ENCODE measurements at places on chromosomes 7 and 10.

GRCh38 chr7:38351601-38352000 lies 78.2 kb upstream of the TARP start:
- DNase-seq: no peak

DNA sequence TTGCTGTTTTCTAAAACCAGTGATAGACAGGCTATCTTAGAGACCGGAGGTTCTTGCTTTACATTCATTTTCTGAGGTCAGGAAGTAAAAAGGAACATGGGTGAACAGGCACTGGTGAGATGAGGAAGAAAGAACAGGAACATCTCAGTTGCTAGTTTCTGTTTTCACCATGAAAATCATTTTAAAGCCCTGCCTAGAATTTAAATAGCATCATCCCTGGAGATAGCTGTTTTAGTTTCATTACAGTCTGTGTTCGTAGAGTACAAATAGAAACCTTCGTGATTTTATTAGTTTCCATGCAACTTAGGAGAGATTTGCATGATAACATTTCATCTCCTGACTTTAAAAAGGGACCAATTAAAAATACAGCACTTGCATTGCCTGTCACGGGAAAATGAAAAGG lies 14.7 kb downstream of the KCNMA1 start:
- DNase-seq: no peak

GRCh38 chr10:132533571-132534260 lies 3.9 kb upstream of the INPP5A start:
- no peak for DNase-seq

- no peak for DNase-seq
Observed at GRCh38 chr7:36659638-36660341, 64.5 kb downstream of the AOAH start.

DNA sequence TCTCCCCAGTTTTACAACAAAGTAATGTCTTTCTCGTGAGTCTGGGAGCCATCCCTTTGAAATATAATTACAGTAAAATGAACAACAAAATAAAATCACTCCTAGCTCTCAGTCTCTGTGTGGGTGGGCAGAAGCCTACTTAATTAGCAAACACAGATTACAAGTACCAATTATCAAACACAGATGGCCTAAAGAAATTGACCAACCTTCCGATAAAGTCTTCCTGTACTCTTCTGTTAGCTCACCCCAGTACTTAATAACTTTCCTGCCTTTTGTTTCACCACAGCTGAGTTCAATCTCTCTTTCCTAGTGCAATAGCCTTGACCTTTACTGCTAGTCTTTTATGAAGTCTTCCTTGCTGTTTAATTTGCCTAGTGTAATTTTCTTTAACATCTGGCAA lies 719.2 kb upstream of the MBL2 start:
- no peak for DNase-seq

- DNase-seq: no peak
Observed at GRCh38 chr10:79044846-79045245, 23.9 kb upstream of the ZMIZ1 start.

DNA sequence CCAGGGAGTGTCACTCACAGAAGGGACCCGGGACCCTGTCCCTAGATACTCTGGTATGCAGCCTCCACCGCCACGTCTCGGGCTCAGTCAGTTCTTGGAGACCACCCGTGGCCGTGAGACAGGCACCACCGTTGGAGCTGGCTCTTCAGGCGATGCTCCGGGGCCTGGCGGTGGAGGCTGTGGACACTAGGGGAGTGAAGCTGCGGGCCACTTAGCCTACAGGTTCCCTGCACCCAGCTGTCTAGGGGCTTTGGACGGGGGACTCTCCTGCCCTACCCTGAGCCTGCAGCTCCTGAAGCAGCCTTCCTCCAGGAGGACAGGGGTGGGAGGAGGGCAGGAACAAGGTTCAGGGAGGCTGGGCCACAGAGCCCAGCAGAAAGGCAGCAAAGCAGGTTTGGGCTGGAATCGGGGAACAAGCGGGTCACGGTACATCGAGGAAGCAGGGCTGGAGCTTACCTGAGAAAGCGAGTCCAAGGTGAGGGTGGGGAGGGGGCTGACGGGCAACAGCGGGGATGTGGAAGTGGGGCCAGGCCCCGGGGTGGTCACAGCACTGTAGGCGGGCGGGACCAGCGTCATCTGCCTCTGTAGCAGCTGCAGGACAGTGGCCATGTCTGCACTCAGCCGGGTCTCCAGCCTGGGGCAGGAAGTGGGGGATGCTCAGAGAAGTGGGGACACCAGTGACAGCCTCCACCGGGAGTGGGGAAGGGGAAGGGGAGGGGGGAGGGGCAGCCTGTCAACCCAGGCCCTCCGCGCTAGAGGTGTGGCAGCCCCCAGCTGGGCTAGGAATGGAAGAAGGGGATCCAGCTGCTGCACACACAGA lies 31.5 kb downstream of the KCNH2 start:
- no peak for DNase-seq

Data from stimulated activated CD8-positive, alpha-beta memory T cell treated with anti-CD3 and anti-CD28 coated beads, Interleukin-15, amount 100 ng/mL, for 4 hours (primary cell).